ENCODE measurements at places on chromosomes 7 and 10.
A peak's percentile ranks its signal among the peaks of the same experiment; 100 is the strongest.

GRCh38 chr7:141788296-141788695, 1.7 kb upstream of the TAS2R5 start:
- DNase-seq, result no peak

DNA sequence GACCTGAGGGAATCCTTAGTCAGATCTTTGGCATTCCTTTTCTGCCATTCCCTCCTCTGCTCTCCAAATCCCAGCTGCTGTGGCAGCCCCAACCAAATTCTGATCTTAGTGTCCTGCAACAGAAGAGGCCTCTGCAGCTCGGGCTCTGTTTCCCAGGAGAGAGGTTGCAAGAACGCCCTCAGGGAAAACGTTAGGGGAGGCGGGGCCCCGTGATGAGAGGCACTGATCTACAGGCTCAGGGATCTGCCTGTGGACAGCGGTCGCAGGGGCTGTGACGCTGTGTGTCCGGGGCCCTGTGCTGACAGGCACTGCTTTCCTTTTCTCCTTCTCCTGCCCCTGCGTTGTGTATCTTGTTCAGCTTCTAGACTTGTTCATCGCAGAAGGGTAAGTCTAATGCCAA, 57.3 kb upstream of the DPYSL4 start:
- DNase-seq, result no peak

DNA sequence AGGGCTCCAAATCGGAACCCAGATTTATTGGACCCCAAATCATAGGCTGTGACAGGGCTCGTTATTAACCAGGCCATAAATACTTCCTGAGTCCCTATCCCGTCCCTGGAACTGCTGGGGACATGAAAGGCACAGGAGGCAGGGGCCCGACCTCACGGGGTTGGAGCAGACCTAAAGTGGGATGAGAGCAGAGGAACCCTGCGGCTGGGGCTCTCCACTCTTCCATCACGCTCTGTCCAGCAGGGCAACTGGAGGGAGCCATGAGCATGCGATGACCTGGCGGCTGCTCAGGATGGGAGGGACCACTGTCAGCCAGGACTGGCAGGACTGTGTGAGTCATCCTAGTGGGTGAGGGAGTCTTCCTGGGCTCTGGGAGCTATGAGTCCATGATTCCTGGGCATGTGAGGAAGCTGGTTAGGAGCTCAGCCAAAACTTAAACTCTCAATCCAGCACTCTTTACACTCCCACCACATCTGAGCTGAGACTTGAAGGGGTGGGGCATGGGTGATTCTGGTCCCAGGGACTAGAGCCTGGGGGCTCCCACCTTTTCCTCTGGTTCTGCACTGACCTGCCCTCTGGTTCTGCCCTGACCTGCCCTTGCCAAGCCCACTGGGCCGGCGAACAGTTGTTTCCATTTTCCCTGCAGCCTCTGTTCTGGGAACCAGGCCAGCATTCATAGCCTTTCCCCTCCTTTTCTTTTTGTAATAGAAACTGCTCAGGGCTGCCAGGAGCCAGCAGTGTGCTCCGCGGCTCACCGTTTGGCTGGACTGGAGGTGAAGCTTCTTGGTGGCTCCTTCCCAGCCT, 47.1 kb downstream of the SYPL1 start:
- no peak for DNase-seq

DNA sequence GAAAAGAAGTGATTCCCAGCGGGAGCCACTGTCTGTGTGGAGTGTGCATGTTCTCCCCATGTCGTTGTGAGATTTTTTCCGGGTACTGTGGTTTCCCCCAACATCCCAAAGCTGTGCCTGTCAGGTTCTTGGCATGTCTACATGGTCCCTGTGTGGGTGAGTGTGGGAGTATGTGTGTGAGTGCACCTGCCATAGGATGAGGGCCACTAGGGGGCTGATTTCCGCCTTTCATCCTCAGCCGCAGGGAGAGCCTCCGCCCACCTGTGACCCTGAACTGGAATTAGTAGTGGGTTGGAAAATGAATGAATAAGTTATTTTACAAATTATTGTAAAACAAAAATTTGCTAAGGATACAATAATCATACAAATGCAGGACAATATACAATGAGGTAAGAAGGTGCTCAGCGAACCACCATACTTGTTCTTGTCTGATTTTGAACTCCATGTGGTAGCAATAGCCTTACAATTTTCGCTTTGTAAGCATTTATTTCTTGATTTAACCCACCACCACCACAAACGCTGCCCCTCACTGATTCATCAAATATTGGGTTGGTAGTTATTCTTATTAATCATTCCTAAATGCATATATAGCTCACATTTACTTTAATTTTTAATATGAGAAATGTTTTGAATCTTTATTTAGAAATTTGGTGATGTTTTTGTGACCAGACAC, 641.2 kb upstream of the VSTM2A start:
- DNase-seq, result no peak

DNA sequence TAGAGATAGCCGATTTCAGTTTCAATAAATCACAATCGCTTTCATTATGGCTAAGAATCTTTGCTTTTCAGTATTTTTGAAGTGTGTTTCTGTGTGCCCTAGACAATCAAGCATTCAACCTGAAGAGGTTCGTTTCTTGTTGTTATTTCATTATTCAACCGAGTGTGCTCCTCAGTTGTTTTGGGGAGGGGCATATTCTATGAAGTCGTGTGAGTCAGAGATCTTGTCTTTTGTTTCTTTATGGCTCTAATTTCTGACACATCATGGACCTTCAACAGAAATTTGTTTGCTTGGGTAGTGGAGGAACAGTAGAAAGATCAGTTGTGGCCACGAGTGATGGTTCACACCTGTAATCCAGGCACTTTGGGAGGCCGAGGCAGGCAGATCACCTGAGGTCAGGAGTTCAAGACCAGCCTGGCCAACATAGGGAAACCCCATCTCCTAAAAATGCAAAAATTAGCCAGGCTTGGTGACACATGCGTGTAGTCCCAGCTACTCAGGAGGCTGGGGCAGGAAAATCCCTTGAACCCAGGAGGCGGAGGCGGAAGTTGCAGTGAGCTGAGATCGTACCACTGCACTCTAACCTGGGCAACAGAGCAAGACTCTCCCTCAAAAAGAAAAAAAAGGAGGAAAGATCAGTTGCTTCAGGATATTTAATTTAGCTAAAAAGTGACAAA, 38.3 kb downstream of the C1QL3 start:
- no peak for DNase-seq

- no peak for DNase-seq
Measured at GRCh38 chr10:103854265-103854685, 1.1 kb downstream of the SH3PXD2A start.

DNA sequence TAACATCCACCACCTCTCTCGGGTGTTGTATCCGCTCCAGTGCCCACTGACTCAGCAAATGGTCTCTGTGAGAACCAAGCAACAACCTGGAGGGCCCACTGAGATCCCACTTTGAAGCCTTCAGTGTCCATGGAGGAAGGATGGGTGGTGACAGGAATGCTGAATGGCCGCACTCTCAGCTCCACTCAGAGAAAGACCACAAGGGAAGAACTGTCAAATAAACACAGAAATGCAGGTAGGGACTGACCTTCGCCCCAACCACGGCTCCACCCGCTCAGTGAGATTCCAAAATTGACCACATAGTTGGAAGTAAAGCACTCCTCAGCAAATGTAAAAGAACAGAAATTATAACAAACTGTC, 65.8 kb downstream of the VIPR2 start:
- DNase-seq, result no peak

GRCh38 chr10:11393858-11394257, 217.6 kb downstream of the USP6NL start:
- no peak for DNase-seq

GRCh38 chr10:131726076-131726880, 174.5 kb upstream of the PPP2R2D start:
- peak; percentile 28 for DNase-seq

GRCh38 chr7:13189668-13190067, 502.2 kb downstream of the ARL4A start:
- DNase-seq, result no peak

- DNase-seq, result no peak
Measured at GRCh38 chr7:359766-360361, 69.9 kb downstream of the FOXL3 start.

DNA sequence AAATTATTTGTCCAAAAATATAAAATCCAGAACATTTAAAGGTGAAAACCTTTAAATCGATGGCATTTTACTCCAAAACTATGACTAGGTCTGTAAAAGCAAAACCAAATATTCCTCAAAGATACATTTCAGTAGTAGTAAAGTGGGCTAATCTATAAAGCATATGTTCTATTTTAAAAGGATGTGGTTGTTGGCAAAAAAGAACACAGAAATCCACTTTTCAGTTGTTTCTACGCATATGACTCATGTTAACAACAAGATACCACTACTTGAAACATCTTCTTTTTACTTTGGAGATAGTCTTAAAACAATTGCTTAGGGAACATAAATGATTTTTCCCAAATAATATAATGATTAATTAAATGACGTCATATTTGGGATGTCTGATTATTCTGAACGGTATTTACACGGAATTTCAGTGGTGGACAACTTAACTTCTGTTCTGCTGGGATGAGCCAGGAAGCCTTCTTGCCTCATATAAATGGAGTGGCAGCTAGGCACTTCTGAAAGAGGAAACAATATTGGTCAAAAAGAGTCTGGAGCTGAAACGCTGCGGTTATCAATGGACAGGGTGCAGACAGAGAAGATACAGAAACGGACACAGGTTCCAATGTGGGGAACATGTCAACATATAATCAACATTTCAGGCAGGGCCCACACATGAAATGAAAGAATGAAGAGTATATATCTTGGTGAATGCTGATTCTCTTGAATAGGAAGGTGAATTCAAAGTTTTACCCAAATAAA, 78.5 kb downstream of the ETV1 start:
- DNase-seq, result no peak

GRCh38 chr10:59177031-59177797, 771 bp downstream of the PHYHIPL start:
- DNase-seq, result no peak

All from NCI-H2107 (cell line).